NCI-H187 treated with DMSO at 0.1 percent for 48 hours (cell line): ENCODE measurements at places on chromosomes 13 and 19.

DNA sequence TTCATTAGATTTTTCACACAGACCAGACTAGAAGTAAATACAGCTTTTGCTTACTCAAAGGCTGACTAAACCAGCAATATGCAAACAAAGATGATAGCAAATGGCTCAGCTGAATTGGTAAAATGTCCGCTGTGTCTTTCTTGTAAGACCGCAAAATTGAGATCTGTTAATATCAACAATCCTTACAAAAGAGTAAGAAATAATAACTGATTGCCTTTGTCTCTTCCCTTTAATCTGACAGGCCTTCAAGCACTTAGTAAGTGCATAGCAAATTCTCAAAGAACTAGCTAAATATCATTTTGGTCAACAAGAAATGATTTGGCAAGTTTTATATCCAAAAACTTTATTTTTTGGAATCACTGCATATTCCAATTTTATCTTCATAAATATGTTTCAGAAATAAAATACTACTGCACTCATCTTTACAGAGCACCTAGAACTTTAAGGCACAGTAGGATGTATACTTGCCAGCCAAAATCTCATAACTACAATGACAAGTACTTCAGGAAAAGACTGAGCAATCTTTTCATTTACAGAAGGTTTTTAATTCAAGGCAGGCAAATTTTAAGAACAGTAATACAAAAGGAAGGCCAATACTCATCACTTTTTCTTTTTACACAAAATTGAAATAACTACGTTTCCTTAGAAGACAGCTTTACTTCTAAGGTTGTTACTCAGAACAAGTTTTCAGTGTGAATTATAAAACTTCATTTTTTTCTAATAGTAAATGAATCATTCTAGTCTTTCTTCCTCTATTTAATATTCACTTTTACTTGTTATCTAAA, 1.1 kb downstream of the ELF1 start:
- no peak for DNase-seq

DNA sequence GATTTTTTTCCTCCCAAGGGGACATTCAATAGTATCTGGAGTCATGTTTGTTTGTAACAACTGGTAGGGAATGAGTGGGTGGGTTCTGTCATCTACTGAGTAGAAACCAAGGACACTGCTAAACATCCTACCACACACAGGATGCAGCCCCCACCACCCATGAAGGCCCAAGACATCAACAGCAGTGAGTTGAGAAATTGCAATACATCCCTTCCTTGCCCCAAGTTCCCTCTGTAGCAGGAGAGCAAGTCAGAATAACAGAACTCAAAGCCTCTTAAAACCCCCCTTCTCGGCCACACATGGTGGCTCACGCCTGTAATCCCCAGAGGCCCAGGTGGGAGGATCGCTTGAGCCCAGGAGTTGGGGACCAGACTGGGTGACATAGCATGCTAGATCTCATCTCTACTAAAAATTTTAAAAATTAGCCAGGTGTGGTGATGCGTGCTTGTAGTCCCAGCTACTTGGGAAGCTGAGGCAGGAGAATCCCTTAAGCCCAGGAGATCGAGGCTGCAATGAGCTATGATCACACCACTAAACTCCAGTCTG, 2.4 kb upstream of the CYP2F1 start:
- DNase-seq = no peak

DNA sequence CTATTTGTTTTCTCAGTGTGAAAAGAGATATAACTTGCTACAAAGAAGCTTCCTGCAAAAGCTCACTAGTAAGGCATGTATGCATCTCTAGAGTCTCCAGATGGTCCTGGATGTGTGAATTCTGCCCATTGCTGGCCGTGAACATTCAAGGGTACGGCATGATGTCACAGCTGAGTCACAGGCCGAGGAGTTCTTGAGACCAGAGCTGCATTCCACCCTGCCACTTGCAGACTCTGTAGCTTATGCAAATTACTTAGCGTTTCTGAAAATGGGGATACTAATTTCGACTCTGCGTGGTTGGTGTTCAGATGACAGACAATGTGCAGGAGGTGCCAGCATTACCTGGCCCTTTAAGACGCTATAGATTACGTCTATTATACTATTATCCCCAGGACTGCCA, 470.7 kb downstream of the ZNF536 start:
- DNase-seq = no peak

DNA sequence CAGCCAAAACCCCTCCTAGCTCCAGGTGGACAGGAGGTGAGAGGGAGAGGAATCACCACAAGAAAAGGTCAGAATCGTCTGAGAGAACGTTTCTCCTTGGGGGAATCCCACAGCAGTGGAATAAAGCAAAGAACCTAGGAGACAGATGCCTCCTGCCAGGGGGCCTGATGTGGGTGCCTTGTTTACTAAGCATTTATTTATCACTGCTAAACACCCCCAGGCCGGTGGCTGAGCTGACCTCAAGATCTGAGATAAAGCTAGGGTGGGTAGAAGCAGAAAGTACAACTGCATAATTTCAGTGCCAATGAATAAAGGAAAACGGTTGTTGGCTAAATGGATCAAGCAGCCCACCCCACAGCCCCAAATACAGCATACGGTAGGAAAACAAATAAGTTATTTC, 33.9 kb upstream of the ATP11A start:
- DNase-seq = no peak

DNA sequence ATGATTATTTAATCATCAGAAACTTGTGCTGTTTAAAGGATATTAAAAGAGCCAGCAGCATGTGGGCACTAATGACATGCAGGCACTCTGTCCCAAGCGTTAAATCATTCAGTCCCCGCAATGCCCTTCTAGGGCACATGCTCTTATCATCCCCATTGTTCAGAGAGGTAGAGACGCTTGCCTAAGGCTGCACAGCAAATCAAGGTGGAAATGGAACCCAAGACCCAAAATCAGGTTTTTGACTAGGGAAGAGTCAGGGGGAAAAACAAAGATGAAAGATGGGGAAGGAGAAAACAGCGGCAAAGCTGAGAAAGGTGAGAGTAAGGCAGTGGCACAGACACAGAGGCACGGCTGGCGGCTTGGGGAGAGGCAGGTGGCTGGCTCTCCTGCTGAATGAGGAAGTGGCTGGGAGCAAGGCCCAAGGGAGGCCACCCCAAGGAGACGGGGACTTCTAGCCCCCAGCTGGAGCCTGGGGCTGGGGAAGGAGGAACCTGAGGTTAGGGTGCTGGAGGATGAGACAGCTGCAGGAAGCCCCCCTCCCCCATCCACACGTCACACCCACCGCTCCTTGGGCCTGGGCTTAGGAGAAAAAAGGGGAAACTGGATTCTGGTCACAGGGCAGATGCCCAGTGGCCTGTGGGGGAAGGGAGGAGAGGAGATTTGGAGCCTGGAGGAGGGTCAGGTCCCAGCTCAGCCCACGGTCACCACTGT, 1.0 kb upstream of the TYROBP start:
- no peak for DNase-seq

DNA sequence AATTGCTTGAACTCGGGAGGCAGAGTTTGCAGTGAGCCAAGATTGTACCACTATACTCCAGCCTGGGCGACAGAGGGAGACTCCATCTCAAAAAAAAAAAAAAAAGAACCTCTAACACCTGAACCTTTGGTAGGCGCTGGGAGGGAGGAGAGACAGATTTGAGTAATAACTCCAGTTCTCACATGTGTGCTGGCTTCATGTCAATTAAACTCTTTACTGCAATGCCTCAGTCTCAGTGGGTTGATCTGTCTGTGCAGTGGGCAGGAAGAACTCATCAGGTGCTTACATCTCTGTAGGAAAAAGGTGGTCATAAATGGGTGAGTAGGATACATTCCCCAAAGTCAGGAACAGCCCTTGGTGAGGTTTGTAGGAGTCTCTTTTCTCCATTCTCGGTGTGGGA, 85.1 kb upstream of the ABCC4 start:
- no peak for DNase-seq

DNA sequence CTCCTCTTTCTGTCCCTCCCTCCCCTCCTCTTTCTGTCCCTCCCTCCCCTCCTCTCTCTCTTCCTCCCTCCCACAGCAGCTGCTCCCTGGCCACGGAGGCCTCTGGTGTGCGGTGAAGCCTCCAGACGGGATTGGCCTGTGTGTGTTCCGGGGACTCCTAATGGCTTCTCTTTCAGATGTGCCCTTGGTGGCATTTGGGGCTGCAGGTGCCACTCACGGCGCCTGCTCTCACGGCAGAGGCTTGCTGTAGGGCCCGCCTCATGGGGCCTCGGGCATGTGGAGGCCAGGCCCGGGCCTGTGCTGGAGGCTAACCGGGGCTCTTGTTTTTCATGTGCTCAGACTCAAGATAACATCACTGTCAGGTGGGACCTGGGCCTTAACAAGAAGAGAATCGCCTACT, 20.9 kb downstream of the UPF1 start:
- DNase-seq = no peak

GRCh38 chr13:93398167-93399035, 171.8 kb downstream of the GPC6 start:
- peak; percentile 20 for DNase-seq

GRCh38 chr19:45283443-45284033, 32.5 kb downstream of the MARK4 start:
- no peak for DNase-seq

- no peak for DNase-seq
Observed at GRCh38 chr19:19151418-19151817, 13.1 kb upstream of the TMEM161A start.

DNA sequence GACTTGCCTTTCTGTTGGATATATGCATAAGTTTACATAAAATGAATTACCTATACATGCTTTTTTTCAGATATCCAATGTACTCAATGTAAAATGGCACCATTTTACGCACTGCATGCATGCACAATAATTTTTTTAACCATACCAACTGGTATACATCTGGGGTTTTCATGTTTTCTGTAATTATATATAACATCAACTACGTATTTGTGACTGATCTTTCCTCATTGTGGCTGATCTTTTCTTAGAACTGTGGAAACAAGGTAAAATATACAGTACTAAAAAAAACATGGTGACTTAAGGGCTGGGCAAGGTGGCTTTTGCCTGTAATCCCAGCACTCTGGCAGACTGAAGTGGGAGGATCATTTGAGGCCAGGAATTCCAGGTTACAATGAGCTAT, 18.5 kb downstream of the PSPC1 start:
- no peak for DNase-seq

GRCh38 chr13:37306778-37307544, 201.5 kb upstream of the CSNK1A1L start:
- no peak for DNase-seq

GRCh38 chr19:12665281-12665573, 1.3 kb downstream of the MAN2B1 start:
- DNase-seq = no peak

GRCh38 chr19:39874404-39874803, 28.2 kb upstream of the FBL start:
- DNase-seq = no peak

DNA sequence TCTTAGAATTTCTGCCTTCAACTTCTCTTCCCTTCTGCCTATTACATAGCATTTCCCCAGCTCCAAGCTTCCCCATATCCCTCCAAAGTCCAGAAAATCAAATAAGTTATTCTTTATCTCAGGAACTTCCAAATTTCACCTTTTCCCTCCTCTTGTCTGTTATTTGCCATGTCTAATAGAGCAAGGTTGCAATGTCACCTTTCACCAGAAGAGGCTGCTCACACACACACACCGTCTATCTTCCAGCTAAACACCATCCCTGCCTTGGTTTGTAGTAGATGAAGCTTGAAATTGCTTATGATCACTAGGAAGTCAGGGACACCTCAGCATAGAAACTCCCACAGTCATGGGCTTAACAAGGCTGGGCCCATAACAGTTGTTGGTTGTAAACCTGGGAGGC, 48.4 kb downstream of the ZNRF4 start:
- DNase-seq = no peak

DNA sequence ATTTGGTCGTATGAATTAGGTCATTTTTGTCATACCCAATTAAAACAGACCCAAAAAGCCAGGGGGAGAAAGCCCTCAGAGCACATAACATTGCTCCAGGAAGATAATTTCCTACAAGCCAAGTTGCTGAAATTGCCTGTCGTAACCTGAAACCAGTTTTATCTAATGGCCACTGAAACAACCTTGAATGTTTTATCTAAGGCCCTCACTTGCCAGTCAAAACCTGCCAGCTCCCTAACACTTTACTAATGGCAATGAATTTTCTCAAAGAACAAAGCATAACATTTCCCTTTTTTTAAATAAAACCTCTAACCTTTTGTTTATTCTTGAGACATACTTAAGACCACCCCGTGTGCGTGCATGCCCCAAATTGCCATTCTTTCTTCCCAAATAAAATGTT, 496.2 kb upstream of the KLHL1 start:
- DNase-seq = no peak

DNA sequence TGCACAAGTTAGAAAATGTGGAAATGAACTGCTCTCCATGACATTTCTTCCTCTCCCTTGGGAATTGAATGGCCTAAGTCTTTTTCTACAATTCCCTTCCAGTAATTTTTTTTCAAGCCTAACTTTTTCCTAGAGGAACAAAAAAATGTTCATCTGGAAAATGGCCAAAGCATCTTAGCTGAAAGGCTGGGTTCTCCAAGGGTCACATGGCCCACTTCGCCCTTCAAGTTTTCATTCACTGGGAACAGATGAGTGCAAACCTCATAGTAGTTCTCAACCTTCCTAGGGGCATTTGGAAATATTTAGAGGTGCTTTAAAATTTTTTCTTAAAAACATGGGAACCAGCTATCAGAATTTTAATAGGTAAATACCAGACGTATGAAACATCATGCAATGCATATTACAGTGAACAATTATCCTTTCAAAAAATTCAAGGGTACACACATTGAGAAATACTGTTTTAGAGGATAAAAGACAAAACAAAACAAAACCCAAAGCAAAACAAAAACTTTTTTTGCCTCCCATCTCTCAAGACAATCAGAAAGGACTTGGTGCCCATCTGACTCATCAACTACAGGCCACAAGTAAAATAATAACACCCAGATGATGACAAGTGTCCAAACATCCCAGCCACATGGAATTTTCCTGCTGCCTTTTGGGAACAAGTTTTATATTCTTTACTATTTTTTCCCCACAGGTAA, 208.8 kb downstream of the SLITRK6 start:
- DNase-seq = no peak

DNA sequence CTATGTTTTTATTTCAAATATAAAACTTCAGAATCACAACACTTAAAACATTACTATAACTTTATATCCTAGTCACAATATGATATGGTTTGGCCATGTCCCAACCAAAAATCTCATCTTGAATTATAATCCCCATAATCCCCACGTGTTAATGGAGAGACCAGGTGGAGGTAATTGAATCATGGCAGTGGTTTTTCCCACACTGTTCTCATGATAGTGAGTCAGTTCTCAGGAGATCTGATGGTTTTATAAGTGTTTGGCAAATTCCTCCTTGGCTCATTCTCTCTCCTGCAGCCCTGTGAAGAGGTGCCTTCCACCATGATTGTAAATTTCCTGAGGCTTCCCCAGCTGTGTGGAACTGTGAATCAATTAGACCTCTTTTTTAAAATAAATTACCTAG, 307.6 kb downstream of the SPRY2 start:
- DNase-seq = no peak

- no peak for DNase-seq
Observed at GRCh38 chr13:46071590-46072249, 19.2 kb upstream of the ZC3H13 start.

- peak; percentile 20 for DNase-seq
Observed at GRCh38 chr19:47436712-47437401, 17.5 kb upstream of the MEIS3 start.

DNA sequence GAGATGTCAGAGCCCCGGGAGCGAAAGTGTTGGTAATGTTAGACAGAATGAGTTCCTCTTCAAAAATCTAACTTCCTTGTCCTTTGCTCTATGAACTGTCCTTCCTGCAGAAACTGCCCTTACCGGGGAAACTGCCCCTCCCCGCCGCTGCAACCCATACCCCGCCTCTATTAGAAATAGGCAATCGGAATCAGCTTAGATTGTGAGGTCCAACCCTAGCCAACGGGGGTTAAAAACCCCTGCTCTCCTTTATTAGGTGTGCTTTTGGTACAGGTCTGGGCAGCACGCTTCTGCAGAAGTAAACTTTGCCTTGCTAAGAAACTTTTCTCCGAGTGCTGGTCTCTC, 11.5 kb upstream of the CAPNS1 start:
- DNase-seq = no peak
